Activated CD4-positive, alpha-beta T cell treated with anti-CD3 and anti-CD28 coated beads for 4 hours (primary cell): ENCODE measurements at places on chromosomes 4 and X.

DNA sequence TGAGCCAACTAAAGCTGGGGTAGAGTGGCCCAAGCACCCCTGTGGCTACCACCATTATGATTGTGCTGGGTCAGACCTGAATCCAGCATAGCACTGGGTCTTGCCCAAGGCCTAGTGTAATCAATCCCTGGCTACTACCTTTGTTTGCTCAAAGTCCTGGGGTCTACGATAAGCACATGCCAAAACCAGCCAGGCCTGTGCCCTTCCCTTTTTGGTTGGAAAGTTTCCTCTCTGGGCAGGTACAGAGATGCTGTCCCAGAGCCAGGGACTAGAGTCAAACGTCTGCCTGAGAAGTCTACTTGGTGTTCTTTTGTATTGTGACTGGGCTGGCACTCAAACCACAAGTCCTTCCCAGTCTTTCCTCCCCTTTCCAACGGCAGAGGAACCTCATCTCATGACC lies 371.5 kb upstream of the MAGEC2 start:
- no peak for DNase-seq

DNA sequence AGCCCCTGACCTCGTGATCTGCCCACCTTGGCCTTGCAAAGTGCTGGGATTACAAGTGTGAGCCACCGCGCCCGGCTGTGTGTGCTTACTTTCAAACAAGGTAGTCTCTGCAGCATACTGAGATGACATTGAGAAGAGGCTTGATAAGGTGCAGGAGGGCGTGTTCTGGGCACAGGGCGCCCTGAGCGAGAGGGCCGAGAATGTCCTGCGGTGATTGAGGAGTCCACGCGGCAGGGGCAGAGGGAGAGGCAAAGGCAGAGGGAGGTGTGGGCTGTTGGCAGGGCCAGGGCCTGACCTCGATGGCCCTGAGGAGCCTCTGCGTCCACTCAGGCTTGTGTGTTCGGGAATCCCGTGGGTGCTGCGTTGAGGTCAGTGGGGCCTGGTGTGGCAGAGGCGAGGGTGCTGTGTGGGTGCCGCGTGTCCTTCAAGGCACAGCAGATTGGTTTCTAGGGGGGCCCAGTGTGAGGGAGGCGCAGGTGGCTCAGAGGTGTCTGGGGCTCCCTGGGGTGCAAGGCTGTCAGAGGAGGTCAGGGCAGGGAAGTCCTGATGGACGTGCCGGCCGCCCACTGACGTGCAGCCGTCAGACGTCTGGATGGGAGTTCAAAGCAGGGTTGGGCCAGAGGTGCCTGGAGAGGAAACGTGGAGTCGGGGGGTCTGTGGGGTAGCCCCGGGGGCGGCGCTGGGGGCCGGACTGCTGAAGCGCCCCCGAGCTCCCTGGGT lies 12.1 kb downstream of the PCGF3 start:
- no peak for DNase-seq

- DNase-seq: no peak
Observed at GRCh38 chr4:36445480-36445879, 164.1 kb downstream of the DTHD1 start.

- no peak for DNase-seq
Observed at GRCh38 chr4:170698334-170698733, 608.6 kb upstream of the AADAT start.

- DNase-seq: no peak
Observed at GRCh38 chrX:8632924-8633323, 99.0 kb downstream of the ANOS1 start.

DNA sequence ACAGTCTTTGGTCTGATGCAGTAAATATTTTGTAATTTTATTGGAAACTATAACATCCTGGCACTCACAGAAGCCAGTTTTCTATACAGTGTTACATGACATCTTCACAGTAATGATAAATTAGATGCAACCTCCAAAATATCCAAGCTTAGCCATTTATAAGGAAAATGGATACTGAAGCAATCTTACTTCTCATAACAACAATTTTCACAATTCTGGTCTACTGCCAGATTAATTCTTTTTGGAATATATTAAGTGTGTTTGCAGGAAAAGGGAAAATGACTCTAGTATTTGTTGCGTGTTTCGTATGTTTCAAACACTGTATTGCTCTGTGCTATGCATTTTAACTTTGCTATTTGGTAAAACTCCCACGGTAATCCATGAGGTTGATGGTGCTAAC lies 1870.9 kb downstream of the ARAP2 start:
- DNase-seq: no peak

DNA sequence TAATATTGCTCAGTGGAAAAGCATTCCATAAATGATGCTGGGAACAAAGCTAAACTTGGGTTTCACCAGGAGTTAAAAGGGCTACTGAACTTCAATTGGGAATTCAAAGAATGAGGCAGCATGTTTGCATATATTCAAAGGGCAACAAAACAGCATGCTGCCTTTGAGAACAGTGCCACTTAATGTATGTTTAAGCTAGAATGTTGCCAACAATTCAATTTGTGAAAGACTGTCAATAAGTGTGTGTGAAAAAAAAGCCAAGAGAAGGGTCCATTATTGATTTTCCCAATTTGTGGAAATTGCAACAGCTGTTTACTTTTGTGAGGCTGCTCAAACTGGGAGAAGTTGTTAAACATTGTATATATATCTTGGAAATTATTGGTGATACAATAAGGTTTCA lies 701.9 kb upstream of the ACTRT1 start:
- no peak for DNase-seq

GRCh38 chrX:1134976-1135375 lies 77.5 kb downstream of the CRLF2 start:
- DNase-seq: no peak

DNA sequence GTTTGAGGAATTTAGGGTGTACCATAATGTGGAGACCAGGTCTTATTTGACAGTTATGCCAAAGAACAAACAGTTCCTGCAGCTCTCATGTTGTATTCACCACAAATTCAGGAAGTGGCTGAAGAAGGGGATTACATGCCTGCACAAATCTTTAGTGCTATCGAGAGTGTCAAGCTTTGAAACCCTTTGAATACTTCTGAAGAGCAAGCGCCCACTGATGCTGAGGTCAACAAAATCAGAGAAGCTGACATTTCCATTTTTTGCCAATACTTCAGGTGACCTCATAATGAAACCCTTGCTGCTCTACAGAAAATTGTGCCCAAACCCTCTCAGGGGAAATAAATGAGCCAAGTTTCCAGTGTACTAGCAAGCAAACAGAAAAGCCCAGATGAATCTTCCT lies 28.4 kb downstream of the PAK3 start:
- DNase-seq: no peak

DNA sequence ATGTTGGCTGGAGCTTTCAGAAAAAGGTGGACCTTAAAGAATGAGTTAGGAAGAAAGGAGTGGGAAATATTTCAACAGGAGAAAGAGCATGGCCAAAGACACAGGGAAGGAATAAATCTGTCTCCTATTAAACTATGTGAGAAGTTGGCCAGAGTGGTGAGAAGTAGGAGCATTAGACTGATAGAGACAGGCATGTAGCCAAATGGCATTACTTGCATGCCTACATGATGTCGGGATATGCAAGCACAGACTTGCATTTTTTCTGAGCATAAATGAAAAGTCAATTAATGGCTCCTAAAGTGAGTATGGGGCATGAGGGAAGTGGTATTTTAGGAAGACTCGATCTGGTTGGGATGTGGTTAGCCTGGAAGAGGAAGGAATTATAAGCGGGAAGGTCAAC lies 279.6 kb upstream of the PITX2 start:
- DNase-seq: no peak

DNA sequence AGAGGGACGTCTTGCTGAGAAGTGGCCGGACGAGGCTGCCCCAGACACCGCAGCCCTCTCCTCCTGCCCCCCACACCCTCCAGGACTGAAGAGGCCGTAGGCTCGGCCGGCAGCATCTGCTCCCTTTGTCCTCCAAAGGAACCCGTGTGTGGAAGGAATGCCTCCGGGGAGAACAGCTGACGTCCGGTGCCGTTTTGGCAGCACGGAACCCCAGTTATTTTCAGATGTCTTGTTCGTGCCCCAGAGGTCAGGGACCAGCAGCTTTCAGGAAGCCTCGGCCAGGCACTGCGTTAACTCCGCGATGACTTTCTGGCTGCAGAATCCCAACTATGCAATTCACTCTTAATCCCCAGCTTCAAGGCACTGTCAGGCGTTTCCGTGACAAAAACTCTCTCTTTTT lies 10.9 kb upstream of the PPP2R3B start:
- DNase-seq: no peak

DNA sequence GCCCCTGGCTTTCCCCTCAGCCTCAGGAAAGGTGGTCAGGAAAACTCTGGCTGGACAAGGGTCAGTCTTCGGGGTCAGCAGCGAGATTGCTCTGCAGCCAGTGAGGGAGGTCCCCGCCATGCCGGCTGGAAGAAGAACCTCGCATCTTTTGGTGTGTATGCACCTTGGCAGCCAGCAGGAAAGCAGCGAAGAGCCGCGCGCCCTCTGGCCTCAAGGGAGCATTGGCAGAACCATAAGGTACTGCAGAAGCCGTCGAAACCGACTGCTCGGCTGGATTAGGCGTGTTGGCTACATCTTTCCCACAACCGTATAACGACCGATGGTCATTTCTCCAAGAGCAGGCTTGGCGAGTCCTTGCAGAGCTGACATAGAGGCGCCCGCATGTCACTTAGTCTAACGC lies 48.3 kb downstream of the GPR143 start:
- DNase-seq: no peak

DNA sequence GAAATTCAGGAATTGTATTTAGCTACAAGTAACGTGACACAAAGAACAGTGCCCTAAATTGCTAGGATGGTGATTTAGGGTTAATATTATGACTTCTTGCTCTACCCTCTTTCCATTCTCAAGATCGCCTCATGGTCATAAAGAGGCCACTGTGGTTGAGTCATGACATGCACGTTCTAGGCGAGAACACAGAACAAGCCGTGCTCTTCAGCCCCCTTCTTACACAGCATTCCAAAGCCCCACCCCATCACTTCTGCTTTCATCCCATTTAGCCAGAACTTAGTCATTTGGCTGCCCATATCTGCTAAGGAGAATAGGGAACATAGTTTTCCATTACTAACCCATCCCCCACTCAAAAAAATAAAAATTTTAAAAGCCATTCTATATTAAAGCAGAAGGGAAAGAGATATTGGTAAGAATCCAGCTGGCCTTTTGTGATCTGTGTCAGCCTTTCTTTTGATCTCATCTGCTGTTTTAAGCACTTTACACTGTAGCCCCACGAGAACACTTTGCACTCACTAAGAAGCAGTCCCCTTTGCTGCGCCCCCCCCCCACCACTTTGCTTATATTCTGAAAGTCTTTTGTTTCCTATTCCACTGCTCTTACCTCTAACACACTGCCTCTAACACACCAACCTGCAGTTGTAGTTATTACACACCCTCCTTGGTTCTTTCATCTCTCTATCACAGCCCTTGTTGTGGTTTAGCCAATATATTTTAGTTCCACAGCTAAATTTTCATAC lies 28.4 kb downstream of the NPNT start:
- DNase-seq: no peak
